Esophagus muscularis mucosa (tissue), 4 donors: ENCODE measurements at places on chromosomes 3 and 15. TPM values are rescaled to one million over a fixed set of nuclear protein-coding genes. Genes with fewer than 3 reads are reported as not detected.

Gene RBP2
- not detected for total RNA-seq

Gene TRAT1
- not detected for total RNA-seq

Gene SEMA6D
- 5.2 TPM for total RNA-seq

Gene ANKUB1
- total RNA-seq = not detected

Gene TRAK1
- 67.6 TPM for total RNA-seq

Gene ALPK3
- 16.2 TPM for total RNA-seq

Gene SPESP1
- 3.1 TPM for total RNA-seq

Gene CHRD
- total RNA-seq = 16.1 TPM

Gene ARPP21
- total RNA-seq = under 0.01 TPM

Gene SLC12A8
- 0.46 TPM for total RNA-seq

Gene LIPC
- 0.63 TPM for total RNA-seq

Gene EIF4E3
- 36.2 TPM for total RNA-seq

Gene SCAANT1
- not detected for total RNA-seq

Gene ZNF662
- 11.6 TPM for total RNA-seq

Gene SPATA12
- not detected for total RNA-seq

Gene C15orf62
- 0.57 TPM for total RNA-seq

Gene RRP9
- 14.8 TPM for total RNA-seq

Gene UNC13C
- total RNA-seq = 0.19 TPM

Gene CIB1
- total RNA-seq = 40.2 TPM

Gene ATP13A5
- total RNA-seq = not detected

Gene NANOGP8
- total RNA-seq = 0.63 TPM

Gene FOXL2NB
- total RNA-seq = not detected

Gene FAM227B
- 13.7 TPM for total RNA-seq

Gene ITGA11
- total RNA-seq = 13.6 TPM

Gene MAGI1
- 17.1 TPM for total RNA-seq

Gene KCNMB2
- total RNA-seq = not detected

Gene MEIS2
- 106 TPM for total RNA-seq

Gene FANCD2OS
- not detected for total RNA-seq

Gene INKA1
- total RNA-seq = 3.3 TPM

Gene GJD2
- total RNA-seq = not detected

Gene ARIH1
- 46.4 TPM for total RNA-seq

Gene ALDH1A3
- 46.1 TPM for total RNA-seq

Gene SGO1
- 0.34 TPM for total RNA-seq

Gene CAV3
- not detected for total RNA-seq

Gene ZNF774
- total RNA-seq = 2.3 TPM

Gene SLC9A9
- total RNA-seq = 14.2 TPM

Gene ANP32A
- total RNA-seq = 61.4 TPM

Gene SCAP
- 92.0 TPM for total RNA-seq

Gene CATSPER2
- total RNA-seq = 2.8 TPM

Gene LRRN1
- 2.1 TPM for total RNA-seq

Gene XCR1
- not detected for total RNA-seq
